ENCODE measurements at places on chromosomes 3 and 15. TPM values are rescaled to one million over a fixed set of nuclear protein-coding genes. Genes with fewer than 3 reads are reported as not detected.

CHST14 gene
- total RNA-seq = 15.3 TPM

GRCh38 chr3:40290396-40290795, 19.1 kb upstream of the EIF1B start:
- DNase-seq = no peak

- no peak for DNase-seq
Observed at GRCh38 chr3:119481079-119481478, 12.3 kb downstream of the POGLUT1 start.

DNA sequence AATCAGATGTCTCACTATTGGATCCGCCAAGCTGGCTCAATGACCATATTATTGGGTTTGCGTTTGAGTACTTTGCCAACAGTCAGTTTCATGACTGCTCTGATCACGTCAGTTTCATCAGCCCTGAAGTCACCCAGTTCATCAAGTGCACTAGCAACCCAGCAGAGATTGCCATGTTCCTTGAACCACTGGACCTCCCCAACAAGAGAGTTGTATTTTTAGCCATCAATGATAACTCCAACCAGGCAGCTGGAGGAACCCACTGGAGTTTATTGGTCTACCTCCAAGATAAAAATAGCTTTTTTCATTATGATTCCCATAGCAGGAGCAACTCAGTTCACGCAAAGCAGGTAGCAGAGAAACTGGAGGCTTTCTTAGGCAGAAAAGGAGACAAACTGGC, 21.5 kb downstream of the SENP8 start:
- DNase-seq = no peak

DNA sequence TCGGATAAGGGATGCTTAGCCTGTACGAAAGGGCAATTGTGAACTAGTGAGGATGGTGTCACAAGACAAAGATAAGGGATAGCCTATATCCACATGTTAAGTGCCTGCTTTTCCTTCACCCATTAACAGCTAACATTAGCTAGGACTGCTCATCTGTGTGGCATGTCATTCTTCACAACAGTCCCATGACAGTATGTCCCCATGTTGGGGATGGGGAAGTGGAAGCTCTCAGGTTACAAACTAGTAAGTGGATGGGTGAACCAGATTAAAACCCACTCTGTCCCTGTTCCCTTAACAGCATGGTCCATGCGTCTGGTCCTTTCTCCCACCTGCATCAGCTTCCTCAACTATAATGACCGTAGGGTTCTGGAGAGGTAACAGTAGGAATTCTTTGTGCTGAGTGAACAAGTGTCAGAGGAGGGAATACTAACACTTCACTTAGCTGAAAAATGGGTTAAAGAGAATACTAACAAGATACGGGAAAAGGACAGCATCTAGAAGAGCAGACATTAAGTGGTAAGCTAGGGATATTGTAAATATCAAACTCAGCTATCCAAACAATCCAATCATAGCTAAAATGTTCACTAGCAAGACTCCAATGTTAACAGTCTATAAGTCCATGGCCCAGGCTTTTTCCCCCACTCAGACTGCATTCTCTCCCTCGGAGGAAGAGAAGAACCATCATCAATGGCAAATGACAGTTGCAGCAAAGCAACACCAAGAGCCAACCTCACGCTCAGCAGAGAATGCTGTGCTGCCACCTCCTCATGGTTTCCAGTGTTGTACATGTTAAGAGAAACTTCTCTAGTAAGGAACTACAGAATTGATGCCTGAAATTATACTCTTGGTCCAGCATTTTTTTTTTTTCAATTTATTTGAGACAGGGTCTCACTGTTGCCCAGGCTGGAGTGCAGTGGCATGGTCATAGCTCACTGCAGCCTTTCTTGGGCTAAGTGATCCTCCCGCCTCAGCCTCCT, 5.0 kb downstream of the RPLP1 start:
- DNase-seq = peak; percentile 23

All from OCI-LY7 (cell line).